ENCODE measurements at places on chromosomes 3 and 15.
A peak's percentile ranks its signal among the peaks of the same experiment; 100 is the strongest.

DNA sequence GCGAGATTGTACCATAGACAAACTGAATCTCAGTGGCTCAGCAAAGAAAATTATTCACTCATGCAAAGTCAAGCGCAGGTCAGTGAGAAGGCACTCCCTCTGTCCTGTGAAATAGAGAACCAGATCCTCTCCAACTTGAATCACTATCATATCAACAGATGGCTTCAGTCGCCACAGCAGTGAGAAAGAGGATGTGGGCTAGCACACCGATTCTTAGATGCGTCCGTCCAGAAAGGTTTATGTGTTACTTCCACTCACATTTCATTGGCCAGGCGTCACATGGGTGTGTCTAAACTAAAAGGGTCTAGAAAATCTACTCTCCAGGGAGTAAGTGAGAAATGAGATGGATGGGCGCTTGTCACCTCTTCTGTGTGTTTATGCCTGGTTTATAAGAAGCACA, 141.6 kb upstream of the KBTBD8 start:
- no peak for DNase-seq

DNA sequence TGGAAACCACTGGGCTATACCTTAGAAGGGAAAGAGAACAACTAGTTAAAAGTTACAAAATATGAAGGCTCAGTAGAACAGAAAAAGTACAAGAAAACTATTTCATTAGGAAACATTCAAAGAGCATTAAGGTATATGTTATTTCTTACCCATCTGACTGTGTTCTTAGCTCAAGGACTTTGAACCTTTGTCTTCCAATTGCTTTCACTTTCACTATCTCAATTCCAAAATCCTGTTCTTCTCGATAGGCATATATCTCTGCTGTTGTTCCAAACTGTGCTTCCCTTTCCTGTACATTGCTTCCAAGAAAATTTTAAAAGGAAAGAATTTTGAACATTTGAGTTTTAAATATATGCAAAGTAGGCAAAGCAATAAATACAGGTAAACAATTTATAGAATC, 6.9 kb downstream of the CRBN start:
- DNase-seq: no peak

DNA sequence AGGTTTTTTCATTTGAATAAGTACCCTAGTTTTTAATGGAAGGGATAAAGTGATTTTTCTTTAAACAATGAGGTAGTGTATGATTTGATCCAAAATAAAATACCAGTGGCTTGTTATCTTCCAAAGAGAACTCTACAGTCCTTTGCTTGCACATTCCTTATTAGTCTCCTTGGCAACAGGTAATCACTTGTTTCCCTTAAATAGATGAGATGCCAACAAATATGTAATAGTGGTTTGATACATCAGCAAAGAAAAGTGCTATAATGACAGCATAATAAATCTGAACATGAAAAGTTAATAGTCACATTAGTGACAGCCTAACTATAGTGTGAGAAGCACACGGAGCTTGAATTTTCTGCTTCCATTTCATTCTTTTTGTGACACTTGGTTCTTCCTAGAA, 360.2 kb downstream of the ZNF385D start:
- DNase-seq: no peak

GRCh38 chr15:39585871-39586301, 5.0 kb downstream of the THBS1 start:
- DNase-seq: no peak

GRCh38 chr15:77295446-77295845, 124.5 kb downstream of the PEAK1 start:
- no peak for DNase-seq

- DNase-seq: peak; percentile 79
Observed at GRCh38 chr15:75640483-75641178, 607 bp upstream of the IMP3 start.

- DNase-seq: no peak
Observed at GRCh38 chr3:106814231-106814630, 563.0 kb upstream of the CCDC54 start.

GRCh38 chr3:97680210-97680609, 84.3 kb upstream of the ARL6 start:
- DNase-seq: no peak

DNA sequence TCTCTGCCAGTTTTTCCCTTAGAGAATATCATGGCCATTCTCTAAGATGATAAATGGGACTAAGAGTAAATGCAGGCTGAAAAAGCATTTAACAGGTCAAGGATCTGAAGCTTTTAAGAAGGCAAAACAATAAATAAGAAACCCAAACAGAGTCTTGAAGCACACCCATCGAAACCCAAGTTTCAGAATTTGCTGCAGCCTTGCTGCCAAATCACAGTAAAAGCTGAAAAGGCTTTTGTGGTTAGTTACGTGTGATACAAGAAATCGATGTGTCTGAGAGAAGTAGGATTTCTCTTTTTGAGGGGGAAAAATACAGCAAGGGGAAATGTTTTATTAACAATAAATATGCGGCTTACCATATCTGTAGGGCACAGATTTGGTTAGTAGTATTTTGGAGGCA, 92.0 kb downstream of the IGF1R start:
- no peak for DNase-seq

GRCh38 chr15:93110502-93111040, 21.6 kb upstream of the RGMA start:
- DNase-seq: no peak

DNA sequence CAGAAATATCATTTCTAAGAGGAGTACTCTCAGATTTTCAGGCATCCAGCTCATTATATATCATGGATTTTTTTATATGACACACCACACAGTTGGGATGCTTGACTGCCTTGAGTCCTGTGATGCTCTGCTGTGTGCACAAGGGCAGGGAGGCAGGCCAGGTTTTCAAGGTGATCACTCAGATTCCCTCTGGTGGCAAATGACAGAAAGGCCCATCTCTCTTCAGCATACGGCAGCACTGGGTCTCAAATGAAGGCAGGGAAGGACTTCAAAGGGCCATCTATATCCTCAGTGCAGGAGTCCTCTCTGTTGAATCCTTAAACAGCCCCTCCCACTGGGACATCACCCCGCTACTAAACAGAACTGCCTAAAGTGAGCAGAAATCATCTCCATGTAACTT, 54.8 kb upstream of the MYO5C start:
- DNase-seq: no peak

DNA sequence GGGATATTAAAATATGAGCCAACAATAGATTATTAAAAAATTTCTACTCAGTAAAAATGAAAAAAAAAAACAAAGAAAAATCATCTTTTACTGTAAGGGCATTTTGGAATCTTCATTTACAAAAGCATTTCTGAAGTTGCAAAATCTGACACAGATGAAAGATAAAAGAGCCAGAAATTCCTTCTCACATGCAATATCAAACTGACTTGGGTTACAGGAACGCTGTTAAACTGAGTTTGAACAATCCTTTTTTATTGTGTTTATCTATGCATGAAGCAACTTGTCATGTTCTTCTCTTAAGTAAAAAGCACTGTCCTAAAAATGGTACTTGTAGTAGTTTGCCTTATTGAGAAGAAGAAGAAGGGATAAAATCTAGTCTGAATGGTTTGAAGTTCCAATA, 468.5 kb upstream of the KCNMB2 start:
- DNase-seq: no peak

GRCh38 chr3:52350416-52350815, 34.3 kb downstream of the DNAH1 start:
- DNase-seq: no peak

DNA sequence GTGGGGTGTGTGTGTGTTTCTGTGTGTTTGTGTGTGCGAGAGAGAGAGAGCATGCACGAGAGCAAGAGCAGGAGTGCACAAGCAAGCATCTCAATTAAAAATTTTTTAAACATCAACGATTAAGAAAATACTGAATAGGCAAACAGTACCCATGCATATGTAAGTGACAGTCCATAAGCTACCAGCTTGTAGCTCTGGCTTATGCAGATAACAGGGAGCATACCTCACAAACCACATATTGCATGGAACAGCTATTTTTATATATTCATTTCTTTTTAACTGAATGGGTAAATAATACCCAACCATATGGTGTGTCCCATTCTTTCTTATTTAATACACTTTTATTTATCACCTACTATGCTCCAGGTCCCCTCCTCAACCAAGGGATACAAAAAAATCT, 234.5 kb downstream of the KBTBD8 start:
- DNase-seq: no peak

DNA sequence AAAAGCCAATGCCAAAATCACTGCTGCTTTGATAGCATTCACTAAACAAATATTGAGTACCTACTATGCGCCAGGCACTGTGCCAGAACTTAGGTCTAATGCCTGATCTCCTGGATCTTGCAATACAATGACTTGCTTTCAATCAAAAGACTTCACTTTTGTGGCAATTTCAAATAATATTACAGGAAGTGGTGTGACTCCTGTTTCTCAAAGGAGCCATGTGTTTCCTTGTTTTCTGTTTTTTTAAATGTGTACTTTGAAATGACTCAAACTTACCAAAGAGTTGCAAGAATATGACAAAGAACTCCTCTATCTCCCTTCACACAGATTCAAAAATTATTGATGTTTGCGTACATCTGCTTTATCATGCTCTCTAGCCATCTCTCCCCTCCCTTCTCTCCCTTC, 18.3 kb downstream of the OSBPL10 start:
- DNase-seq: peak; percentile 82

DNA sequence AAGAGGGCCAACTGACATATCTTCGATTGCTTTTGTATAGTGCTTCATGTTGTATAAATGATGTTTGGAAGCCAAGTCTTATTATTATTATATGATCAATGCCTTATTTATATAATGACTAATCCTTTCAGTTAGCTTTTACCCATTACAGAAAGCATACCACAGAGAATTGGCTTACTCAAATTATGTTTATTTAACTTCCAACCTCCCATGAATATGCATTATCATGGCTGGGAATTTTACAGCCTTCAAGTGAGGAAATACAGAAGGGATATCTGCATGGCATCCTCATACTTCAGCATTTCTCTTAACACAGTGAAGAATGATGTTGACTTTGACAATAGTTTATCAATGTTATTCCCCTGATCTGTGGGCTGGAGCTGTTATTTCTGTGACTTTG, 225.9 kb upstream of the GAP43 start:
- no peak for DNase-seq

DNA sequence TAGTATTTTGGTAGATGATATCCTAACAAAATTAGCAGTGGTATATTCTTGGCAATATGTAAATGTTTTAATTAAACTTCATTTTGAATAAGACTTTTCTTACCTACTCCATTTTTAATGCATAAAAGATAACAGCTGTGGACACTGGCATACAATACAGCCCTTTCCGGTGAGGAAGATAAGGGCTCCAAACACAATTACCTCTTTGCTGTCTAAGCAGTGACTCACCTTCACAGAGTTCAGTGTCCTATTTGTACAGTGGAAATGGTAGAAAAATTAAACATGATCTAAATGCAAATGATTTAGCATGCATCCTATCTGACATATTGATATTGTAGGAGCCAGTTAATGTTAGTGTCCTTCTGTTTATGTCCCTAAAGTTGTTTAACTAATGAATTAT, 969.4 kb downstream of the PLOD2 start:
- DNase-seq: no peak

Measured in hematopoietic multipotent progenitor cell (in vitro differentiated cells).